ENCODE measurements at places on chromosomes 7 and 10. TPM values are rescaled to one million over a fixed set of nuclear protein-coding genes. Genes with fewer than 3 reads are reported as not detected.

DNA sequence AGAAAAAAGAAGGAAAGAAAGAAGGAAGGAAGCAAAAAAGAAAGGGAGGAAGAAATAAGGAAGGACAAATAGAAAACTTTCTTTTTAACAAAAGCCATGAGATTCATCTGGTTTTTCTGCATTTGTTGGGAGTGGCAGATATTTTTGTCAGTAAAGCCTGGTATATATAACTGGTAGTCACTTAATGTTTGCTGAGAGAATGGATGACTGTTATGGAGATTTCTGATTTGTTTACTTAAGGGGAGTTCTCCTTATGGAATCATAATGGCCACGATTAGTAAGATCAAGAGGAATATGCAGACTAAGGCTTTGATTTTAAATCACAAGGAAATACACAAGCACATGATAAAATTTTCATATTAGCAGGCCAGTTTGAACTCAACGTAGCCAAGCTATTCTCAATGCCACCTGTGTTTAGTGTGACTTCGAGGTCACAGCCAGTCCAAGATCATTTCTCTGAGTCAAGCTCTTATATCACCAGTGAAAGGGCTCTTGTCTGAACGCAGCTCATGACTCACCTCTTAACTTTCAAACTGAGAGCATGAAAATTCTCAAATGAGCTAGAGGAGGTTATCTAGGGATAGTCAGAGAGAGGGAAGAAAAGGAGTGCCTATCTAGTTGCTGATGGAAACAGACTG is 445.1 kb upstream of the ZMIZ1 start:
- no peak for DNase-seq

- DNase-seq = no peak
These were observed 195.6 kb downstream of the KIAA1217 start for GRCh38 chr10:24404567-24404966.

DNA sequence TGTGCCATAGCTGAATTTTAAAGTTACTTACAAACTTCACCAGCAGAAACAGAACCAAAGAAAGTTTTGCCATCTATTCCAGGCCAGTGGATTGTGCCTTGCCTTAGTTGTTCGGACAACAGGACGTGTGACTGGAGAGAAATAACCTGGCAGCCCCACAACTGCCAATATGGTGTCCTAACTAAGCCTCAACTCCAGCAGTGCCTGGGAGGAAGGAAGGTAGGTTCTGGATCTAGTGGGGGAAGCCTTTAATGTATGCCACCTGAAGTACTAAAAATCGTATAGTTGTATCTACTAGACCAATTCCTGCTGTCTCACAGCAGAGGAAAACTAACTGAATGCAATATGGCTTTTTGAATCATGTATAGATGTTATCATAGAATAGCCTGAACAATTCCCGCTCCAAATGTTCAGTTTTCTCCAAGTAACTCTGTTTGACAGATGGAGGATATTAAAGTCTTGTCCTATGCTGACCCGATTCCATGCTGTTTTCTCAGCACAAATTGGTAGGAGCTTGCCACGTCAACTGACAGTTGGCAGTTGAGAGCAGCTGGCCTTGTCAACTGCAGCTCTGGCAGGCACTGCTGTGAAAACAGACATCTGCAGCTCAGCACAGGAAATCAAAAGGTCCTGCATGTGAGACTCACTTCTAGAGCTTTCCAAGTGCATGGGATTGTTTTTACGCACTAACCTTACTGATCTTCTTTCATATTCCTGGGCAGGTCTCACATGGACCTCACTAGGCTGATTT is 84.5 kb upstream of the WNT16 start:
- DNase-seq = no peak

GRCh38 chr7:124072603-124073309 is 39.9 kb upstream of the TMEM229A start:
- no peak for DNase-seq

GRCh38 chr7:112282476-112283188 is 76.1 kb downstream of the ZNF277 start:
- DNase-seq = no peak

DNA sequence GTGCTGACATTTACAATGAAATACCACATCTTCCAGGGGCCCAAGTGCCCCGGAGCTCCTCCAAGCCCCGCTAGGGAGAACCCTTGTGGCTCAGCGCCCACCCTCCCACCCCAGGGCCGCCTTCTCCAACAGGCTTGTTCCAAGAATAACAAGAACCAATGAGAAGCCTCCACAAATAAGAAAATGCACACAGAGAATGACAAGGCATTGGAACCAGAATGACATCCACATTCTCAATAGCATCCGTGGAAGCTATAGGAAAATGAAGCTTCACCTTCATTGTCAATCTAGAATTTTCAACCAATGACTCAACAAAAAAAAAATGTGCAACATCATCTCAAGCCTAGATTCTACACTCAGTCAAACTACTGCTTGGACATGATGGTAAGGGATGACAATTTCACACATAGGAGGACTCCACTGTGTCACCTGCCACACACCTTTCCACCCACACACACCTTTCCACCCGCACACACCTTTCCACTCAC is 50.4 kb upstream of the PPP2R2D start:
- DNase-seq = no peak

- no peak for DNase-seq
These were observed 456.1 kb downstream of the PHTF2 start for GRCh38 chr7:78254726-78255055.

GRCh38 chr10:120571266-120571665 is 114.2 kb downstream of the PLPP4 start:
- DNase-seq = no peak

- no peak for DNase-seq
These were observed 39.3 kb upstream of the DUSP5 start for GRCh38 chr10:110458266-110458920.

GRCh38 chr7:130994378-130995115 is 260.5 kb upstream of the KLF14 start:
- no peak for DNase-seq

GRCh38 chr10:104447906-104448305 is 94.3 kb downstream of the CFAP58 start:
- no peak for DNase-seq

- DNase-seq = no peak
These were observed 114.8 kb downstream of the SDK1 start for GRCh38 chr7:3415861-3416312.

GRCh38 chr10:130360826-130361311 is 224.7 kb downstream of the GLRX3 start:
- no peak for DNase-seq

GRCh38 chr10:60149003-60149402 is 240.7 kb downstream of the ANK3 start:
- no peak for DNase-seq

DNA sequence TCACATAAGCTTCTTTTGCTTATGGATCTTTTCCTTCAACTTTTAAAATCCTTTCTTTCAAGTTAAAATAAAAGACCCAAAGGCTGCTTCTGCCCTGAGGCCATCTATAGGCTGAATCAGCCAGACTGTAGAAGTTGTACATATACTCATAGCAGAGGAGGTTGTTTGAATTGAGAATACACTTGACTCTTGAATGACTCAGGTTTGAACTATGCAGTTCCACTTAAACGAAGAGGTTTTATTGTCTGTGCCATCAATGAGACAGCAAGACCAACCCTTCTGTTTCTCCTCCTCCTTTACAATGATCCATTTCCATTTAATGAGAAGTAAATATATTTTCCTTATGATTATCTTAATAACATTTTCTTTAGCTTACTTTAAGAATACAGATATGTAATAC is 5.8 kb downstream of the ZNF365 start:
- DNase-seq = no peak

- DNase-seq = no peak
These were observed 36.1 kb downstream of the NET1 start for GRCh38 chr10:5448333-5449001.

DNA sequence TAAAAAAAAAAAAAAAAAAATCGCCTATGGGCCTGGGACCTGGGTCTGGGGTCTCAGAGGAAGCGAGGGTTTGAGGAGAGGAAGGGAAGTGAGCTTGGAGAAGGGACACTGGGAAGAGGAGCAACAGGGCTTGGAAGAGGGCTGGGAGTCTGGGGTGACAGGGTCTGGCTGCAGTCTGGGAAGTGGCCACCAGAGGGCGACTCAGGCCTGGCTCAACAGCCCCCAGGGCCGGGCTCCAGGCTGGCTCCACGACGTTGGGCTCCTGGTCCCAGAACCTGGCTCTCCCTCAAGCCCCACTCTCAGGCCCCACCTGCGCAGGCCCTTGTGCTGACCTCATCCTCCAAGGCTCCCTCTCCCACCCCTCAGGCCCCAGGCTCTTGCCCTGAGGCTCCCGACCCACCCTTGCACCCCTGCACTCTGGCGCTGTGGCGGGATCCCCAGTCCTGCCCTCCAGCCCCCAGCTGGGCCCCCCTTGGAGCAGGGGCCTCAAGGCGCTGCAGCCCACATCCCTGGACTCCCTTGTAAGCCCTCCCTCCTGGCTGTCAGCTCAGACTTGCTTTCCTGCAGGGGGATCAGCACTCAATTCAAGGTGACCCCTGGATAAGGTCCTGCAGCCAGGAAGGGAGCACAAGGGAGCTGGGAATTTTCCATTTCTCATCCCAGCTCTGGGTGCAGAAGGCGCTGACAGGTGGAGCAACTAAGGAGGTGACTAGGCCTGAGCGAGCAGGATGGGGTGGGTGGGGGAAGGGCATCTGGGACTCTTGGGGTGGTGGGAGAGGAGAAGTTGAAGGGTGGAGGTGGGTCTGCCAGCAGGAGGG is 5.4 kb upstream of the SPACDR start:
- DNase-seq = peak; percentile 86

GRCh38 chr7:87933605-87933952 is 472 bp upstream of the ADAM22 start:
- DNase-seq = no peak

GRCh38 chr7:2974093-2974819 is 69.4 kb downstream of the CARD11 start:
- no peak for DNase-seq

NRCAM gene
- 143 TPM for total RNA-seq

SLC18A3 gene
- under 0.01 TPM for total RNA-seq

EBF3 gene
- 0.82 TPM for total RNA-seq

NAT16 gene
- 0.82 TPM for total RNA-seq

GPER1 gene
- 1.6 TPM for total RNA-seq

CPA2 gene
- not detected for total RNA-seq

SKIDA1 gene
- 11.0 TPM for total RNA-seq

PNLIP gene
- not detected for total RNA-seq

EVX1 gene
- not detected for total RNA-seq

MOSPD3 gene
- total RNA-seq = 9.0 TPM
